Activated naive CD4-positive, alpha-beta T cell treated with Interleukin-2 at 50 U/mL for 16 hours (primary cell): ENCODE measurements at places on chromosomes 12 and 14.

DNA sequence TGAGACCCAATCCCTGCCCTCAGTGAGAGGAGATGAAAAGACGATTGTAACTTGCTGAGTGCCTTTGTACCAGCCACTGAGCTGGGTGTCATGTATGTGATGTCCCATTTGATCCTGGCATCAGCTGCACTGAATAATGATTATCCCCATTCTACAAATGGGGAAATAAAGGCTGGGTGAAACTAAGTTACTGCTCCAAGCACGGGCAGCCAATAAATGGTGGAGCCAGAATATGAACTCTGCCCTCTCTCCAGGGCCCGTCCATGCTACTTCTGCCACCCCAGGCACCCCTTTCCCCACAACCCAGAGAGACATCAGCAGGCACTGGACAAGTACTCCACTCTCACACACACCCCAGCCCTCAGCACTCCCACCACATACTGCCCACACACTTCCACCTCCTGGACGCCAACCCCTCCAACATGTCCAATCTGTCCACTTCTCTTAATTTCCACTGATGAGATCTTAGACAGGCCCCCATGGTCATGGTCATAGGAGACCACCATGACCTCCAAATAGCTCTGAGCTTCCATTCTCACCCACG is 115.8 kb downstream of the DICER1 start:
- no peak for DNase-seq

- DNase-seq, result no peak
These were observed 2.3 kb downstream of the LAG3 start for GRCh38 chr12:6774499-6775062.

GRCh38 chr14:75334549-75335051 is 56.0 kb downstream of the FOS start:
- DNase-seq, result no peak

GRCh38 chr14:100067971-100068959 is 3.0 kb downstream of the EVL start:
- peak; percentile 91 for DNase-seq

GRCh38 chr12:70366581-70367257 is 629 bp downstream of the KCNMB4 start:
- DNase-seq, result peak; percentile 59

DNA sequence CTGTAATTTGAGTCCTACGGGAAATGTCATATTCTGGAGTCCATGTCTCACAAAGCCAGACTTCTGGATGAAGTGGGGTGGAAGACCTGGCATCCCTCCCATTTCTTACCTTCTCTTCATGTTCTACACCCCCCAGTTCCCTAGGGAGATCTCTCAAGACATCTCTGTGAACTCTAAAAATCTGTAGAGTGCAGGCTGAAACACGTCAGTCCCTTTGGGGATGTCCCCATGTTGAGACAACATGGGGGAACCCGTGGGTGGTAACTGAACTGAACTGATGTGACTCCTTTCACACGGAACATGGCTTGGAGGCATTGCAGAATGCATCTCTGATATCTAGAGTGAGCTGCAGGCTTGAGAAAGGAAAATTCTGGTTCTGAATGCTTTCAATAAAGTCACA is 15.2 kb downstream of the SERPINA12 start:
- DNase-seq, result no peak

GRCh38 chr14:101733211-101733610 is 28.3 kb upstream of the PPP2R5C start:
- no peak for DNase-seq

- no peak for DNase-seq
These were observed 19.3 kb downstream of the CTSG start for GRCh38 chr14:24556756-24557155.

- no peak for DNase-seq
These were observed 25.1 kb downstream of the KRT80 start for GRCh38 chr12:52166672-52167071.

DNA sequence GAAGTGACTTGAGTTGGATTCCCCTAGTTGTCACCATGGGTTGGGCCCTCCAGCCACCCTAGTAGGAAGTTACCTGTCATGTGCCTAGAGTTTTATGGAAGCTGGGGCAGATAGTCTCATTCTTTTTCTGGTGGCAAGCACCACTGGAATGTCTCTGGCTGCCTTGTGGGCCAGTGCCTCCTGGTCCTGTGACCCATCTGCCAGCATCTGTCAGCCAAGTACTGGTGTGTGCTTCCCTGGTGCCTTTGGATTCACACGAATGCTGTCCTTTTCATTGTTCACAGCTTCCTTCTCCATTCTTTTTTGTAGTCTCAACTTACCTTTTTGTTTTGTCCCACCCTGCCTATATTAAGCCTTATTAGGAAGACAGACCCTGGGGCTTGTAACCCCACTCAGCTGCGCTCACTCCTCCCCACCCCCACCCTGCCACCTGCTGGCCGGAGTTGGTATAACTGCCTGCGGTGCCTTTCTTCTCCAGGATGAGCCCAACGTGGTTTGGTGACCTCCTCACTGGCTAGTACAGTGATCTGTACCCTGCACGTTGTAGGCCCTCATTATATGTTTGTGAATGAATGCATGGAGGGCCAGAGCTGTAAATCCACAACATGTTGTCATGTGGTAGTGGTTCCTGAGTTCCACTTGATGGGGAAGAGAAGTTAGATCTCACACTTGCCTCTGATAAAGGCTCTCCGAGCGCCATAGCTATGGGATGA is 125.7 kb downstream of the TSPAN9 start:
- peak; percentile 46 for DNase-seq

GRCh38 chr14:104078031-104078455 is 7.5 kb upstream of the ASPG start:
- peak; percentile 87 for DNase-seq

GRCh38 chr12:116697305-116697704 is 40.6 kb downstream of the SPRING1 start:
- DNase-seq, result no peak

- DNase-seq, result no peak
These were observed 12.7 kb upstream of the DCP1B start for GRCh38 chr12:2016862-2017545.

DNA sequence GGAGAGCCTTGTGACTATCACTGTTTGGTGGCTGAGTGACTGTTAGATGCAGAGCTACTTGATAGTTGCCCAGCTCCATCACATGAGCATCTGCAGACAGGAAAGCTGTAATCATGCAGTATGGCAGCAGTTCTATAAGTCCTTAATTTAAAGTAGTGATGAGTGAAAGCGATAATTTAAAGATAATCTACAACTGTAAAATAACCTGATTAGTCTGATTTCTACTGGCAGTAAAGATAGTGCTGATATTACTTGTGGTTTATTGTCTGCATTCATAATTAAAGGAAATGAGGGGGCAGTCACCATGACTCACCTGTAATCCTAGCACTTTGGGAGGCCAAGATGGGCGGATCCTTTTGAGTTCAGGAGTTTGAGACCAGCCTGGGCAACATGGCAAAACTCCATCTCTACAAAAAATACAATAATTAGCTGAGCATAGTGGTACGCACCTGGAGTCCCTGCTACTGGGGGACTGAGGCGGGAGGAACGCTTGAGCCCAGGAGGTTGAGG is 41.2 kb upstream of the PLEKHD1 start:
- no peak for DNase-seq

GRCh38 chr12:68356060-68356695 is 24.0 kb upstream of the MDM1 start:
- no peak for DNase-seq

DNA sequence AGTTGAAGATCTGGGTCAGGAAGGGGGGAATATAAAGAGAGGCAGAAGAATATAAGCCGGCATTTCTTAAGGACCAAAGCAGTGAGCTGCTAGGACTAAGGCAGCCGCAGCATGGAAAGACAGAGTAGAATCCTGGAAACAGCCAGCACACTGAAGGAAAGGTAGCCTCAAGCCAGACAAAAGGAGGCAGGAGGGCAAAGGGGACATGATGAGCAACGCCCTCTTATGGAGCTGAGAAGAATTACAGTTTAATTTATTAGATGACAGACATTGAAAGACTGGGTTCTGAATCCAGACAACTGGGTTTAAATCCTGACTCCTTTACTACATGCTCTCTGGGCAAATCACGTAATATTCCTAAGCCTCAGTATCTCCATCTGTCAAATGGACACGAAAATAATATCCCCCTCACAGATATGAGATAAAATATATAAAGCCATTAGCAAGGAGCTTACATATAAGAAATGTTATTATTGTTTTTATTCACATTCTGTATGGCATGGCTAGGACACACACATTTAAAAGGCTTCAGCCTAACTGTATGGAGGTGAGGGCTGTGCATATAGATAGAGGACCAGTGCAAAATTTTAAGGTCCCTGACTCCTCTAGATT is 8.1 kb upstream of the PCED1B start:
- DNase-seq, result no peak

- DNase-seq, result no peak
These were observed 80.5 kb upstream of the BTG1 start for GRCh38 chr12:92226071-92226661.

DNA sequence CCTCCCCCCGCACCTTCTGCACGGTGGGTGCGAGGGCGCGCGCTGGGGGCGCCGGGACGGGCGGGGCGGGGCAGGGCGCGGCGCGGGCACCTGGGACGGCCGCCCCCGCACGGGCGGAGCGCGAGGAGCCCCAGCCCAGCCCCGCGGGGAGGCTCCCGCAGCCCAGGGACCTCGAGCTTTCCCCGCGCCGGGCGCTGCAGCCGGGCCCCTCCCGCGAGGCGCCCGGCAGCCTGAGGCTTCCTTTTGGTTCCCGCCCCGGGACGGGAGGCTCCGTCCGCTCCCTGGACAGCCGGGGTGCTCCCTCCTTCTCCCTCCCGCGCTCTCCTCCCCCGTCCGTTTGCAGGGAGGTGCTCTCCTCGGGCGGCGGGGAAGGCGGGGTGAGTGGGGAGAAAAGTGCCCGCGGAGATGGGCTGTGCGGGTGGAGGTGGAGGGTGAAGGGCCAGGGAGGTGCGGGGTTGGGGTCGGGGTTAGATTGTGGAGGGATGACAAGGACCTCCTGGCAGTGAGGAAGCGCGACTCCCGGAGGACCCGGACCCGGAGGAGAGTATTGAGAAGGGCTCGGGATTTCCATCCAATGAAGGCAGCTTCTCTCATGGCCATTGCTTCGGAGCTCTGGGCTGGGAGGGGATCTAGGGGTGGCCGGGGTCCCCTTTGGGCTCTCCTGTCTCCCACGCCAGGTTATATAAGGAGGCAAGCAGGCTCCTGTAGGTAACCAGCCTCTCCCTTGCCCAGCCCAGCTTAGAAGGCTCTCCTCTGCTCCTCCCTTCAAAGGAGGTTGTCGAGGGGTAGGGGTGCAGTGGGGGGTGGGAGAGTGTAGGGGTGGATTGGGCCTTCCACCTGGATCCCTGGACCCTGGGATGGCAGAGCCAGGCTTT is 645 bp downstream of the JDP2 start:
- DNase-seq, result peak; percentile 17

DNA sequence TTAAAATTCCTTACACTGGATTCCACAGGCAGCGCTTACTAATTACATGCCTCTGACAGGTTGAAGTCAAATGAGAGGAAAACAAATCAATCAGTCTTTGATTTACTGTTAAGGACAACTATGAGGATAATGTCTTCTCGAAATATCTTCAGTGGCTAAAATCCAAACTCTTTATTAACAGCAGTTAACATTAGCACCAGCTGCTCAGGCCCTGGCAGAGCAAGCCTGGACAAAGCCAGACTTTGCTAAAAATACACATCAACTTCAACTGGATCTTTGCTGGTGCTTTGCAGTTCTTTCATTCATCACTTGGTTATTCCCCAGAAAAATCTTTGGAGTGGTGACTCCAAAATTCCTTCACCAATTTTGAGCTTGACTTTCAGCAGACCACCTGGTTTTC is 98.7 kb downstream of the HECTD4 start:
- DNase-seq, result no peak

DNA sequence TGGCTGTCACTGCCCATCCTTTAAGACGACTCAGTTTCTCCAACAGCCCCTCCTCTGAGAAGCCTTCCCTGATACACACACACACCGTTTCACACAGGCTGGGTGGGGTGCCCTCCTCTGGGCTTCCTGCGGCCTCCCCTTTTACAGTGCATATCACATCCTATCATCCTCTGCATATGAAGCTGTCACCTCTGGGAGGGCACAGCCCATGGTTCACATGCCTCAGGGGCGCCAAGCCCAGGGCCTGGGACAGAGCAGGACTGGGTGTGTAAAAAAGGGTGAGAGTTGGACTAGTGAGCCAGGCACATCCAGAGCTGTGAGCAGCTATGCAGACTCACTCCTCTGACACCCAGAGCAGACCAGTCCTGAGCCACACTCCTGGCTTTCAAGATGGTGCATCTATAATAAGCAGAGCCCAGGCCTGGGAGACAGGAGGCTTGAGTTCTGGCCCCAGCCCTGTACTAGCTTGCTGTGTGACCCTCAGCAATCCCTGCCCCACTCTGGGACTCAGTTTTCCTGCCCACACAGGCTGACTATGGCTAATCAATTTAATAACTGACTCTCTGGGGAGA is 62.6 kb downstream of the LGMN start:
- no peak for DNase-seq

DNA sequence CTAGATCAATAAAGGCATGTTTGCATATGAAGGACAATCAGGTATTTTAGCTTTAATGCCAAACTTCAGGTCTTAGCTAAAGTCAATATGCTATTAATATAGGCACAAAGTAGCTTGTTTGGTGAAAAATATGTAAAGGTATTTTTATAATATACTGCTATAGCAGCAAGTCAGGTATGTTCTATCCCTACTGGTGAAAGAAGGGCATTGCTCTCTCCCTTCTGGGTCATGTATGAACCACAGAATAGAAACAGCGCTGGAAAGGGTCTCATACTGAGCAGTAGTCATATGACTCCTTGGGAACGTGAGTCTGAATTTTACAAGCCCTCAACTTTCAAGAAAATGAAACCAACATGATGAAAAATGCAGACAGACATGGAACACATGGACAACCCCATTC is 314.6 kb downstream of the GRIN2B start:
- DNase-seq, result no peak

DNA sequence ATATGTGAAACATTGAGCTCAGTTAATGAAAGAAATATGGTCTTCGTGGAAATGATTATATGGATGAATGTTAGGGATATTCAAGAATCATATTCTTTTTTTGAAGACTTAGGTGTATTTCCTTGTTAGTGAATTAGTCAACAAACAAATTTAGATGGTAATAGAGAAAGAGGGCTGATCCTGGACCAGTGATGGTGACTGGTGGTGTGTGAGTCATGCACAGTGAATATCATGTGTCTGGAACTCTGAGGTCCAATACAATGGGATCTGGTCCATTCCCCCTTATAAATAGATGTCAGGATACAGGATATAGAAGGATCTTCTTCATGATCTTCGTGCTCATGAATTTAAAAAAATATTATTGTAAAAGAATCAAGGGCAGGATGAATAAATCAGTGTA is 64.4 kb upstream of the RTL1 start:
- DNase-seq, result no peak
